ENCODE measurements at places on chromosomes 6 and 20.

- no peak for DNase-seq
Observed at GRCh38 chr20:42650191-42650746, 539.4 kb downstream of the PTPRT start.

DNA sequence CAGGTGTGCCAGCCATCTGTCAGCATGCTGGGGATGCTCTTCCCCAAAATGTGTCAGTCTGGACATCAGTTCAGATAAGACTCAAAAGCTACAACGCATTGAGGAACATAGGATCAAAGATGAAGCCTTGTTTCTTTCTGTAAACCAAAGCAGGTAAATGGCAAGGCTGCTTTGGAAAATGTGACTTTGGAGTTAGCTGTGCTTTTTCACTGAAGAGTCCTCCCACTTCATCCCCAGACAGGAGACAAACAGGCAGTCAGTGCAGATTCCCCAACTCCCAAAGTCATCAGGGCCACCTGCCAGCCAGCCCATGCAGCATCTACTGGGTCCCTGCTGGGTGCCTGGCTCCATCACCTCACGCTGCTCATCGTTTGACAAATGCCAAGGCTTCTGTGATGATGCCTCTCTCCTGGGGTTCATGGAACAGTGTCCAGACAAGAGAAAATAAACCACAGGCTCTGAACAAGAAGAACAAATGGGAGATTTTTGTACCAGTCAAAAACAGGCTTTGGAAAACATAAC, 205.0 kb upstream of the BTBD3 start:
- DNase-seq: no peak

GRCh38 chr6:87971605-87972262, 75.9 kb upstream of the SPACA1 start:
- no peak for DNase-seq

DNA sequence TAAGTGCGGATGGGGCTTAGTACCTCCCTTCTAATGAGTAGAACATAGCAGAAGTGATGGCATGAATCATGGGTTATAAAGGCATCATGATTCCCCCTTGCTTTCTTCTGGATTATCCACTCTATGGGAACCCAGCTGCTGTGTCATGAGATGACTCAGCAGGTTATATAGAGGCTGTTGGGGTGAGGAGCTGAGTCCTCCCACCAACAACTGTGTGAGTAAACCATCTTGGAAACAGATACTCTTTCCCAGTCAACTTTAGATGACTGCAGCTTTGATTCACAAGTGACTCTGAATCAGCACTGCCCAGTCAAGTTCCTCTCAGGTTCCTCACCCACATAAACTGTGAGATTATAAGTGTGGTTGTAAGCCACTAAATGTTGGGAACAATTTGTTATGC, 46.3 kb downstream of the FAM83B start:
- no peak for DNase-seq

DNA sequence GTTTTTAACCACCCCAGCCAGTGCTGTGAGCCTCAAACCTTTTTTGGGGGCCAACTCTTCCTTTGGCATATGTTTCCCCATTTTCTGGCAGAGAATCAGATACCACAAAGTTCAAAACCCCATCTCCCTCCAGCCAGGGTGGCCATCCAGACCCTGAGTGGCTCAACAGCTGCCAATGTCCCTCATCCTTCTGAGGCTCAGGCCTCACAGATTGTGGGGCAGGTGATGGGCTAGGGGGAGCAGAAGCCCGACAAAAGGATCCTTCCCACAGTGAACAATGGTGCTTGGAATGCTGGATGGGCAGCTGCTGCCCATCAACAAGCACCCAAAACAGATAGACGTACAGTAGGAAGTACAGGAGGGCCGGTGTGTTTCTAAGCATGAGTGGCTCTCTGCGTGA, 42.6 kb upstream of the IL17A start:
- no peak for DNase-seq

DNA sequence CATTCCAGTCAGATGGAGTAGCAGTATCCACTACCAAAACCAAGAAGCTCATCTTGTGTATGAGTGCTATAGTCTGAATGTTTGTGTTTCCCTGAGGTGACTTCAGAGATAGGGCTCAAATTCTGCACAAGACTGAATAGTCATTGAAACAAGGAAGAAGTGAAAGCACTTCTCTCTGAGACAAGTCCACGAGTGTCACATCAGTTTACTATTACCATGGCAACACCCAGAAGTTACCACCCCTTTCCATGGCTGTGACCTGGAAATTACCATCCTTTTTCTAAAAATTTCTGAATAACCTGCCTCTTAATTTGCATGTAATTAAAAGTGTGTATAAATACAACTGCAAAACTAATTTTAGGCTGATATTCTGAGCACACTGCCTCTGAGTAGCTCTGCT, 682.1 kb upstream of the ADGRB3 start:
- DNase-seq: no peak

- DNase-seq: no peak
Observed at GRCh38 chr6:96836631-96837080, 621 bp downstream of the GPR63 start.

- no peak for DNase-seq
Observed at GRCh38 chr20:53502820-53503219, 90.8 kb downstream of the ZNF217 start.

DNA sequence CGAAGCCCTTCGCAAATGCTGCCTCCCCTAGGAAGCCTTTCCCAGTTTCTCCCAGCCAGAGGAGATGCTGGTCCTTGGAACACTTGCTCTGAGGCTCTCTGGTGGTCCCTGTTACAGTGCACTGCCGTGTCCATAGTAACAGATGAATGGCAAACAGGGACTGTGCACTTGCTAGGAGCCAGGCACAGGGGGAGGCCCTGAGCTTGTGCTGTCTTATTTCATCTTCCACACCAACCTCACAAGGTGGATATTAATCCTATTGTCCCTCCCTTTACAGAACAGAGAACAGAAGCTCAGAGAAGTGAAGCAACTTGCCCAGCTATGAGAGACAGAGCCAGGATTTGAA, 19.0 kb downstream of the SRC start:
- no peak for DNase-seq

DNA sequence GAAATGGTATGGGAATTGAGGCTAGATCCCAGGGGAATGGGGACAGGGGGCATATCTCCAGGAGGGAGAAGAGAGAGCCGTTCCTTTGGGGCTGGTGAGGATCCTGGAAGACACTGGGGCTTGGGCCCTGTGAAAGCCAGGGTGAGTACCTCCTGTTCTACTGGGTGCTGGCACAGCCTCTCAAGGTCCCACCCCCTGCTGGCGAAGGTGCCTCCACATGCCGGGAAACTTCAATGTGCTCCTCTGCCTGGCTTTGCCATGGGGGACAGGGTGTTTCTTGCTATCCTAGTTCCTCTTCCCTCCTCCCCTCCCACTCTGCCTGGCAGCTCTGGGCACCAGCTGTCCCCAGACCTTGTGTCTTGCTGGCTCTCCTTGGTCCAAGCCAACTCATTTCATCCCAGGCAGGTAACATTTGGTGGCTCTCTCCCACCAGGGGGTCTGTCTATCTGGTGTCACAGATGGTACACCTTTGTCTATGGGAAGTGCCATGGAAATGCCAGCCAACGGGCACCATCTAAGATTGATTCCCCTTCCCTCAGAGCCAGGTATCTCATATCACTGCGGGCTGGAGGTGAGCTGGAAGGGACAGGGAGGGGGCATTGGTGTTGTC, 56.8 kb downstream of the MDGA1 start:
- no peak for DNase-seq

DNA sequence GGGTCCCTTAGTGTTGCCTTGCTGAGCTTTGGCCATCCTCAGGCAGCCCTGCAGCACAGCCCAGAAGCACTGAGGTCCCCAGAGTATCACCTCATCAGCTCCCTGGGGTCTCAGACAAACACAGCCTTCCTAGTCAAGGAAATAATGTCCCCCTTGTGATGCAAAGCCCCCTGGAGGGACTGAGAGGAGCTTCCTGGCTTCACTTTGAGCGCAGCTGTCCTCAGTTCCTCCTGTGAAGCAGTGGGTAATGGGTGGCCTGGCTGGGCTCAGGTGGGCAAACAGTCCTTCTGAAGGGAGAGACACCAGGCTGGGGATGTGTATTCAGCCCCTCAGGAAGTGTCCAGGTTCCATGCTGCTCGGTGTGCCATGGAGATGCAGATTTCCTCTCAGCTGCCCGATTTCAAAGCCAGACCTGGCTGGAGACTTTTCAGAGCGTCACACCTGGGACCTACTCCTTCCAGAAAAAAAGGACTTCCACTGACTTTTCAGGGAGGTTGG, 79.2 kb upstream of the FOXA2 start:
- no peak for DNase-seq

All from stimulated activated CD4-positive, alpha-beta T cell treated with anti-CD3 and anti-CD28 coated beads, Interleukin-1b, Interleukin-23, amount 100 ng/mL, for 48 hours (primary cell).